Left lung (tissue), 14 donors: ENCODE measurements at places on chromosomes 5 and 9. TPM values are rescaled to one million over a fixed set of nuclear protein-coding genes. Genes with fewer than 3 reads are reported as not detected.

DNA sequence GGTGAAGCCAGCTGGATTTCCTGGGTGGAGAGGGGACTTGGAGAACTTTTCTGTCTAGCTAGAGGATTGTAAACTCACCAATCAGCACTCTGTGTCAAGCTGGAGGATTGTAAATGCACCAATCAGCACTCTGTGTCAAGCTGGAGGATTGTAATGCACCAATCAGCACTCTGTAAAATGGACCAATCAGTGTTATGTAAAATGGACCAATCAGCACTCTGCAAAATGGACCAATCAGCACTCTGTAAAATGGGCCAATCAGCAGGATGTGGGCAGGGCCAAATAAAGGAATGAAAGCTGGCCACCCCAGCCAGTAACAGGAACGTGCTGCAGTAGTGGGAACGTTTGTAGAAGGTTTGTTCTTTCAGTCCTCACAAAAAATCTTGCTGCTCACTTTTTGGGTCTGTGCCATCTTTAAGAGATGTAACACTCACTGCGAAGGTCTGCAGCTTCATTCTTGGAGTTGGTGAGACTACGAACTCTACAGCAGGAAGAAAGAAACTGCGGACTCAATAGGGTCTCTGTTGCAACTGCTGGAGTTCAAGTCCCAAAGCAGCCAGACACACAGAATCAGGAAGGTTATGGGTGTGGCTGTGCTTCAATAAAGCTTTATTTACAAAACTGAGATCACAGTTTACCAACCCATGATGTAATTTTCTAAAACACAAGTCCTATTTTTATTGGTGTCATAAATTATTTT, 145.7 kb upstream of the ERCC6L2 start:
- DNase-seq, result no peak

DNA sequence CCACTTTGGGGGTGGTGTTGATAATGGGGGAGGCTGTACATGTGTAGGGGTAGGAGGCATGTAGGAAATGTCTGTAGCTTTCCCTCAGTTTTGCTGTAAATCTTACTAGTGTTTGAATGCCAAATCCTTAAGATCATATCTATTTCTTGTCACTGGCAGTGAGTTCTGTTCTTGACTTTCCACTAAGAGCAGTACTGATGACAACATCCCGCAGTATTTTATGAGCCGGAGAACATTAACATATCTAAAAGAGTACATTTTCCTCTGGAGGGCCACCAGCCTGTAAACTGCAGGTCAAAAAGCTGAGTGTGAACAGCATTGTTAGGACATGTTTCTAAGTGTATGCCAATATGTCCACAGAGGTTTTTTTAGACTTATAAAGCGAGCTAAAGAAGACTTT, 2.5 kb upstream of the HSPB3 start:
- DNase-seq, result no peak

GRCh38 chr9:37148181-37148580, 27.8 kb downstream of the ZCCHC7 start:
- no peak for DNase-seq

ARSB gene
- total RNA-seq, result 20.2 TPM

TGFBI gene
- total RNA-seq, result 151 TPM
